ENCODE measurements at places on chromosomes 5 and 9.
A peak's percentile ranks its signal among the peaks of the same experiment; 100 is the strongest.

DNA sequence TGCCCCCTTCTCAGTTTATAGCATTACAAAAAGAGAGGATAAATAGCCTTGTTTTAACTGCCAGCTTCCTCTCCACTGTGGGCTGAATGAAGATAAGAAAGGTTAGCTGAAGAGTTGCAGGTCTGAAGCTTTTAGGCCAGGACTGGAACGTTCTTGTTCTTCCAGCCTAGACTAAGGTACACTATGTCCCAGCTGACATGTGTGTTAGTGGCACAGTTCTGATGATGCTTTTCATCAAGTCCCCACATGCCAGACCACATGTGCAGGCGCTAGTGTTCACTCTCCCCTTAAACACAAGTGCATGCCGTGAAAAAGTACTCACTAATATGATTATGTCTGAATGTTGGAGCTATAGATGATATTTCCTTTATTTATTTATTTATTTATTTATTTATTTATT is 40.7 kb downstream of the STXBP1 start:
- DNase-seq, result no peak

GRCh38 chr5:14270209-14270702 is 127.1 kb downstream of the TRIO start:
- DNase-seq, result no peak

GRCh38 chr9:119003882-119004617 is 365.2 kb downstream of the BRINP1 start:
- DNase-seq, result no peak

DNA sequence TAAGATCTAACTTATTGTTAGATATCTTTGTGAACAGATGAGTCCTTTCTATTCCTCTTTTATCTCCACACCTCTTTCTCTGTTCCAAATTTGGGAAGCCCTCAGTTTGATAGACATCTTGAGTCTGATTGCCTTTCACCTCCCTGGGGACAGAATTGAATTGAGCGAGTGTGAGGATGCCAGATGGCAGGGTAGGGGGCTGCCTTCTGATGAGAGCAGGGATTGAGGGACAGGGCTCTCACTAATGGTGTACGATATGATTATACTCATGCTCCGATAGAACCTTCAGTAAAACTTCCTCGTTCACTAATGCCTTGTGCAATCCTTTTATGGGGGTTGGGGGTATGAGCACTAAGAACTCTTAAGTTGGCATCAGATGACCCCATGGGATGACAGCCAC is 172.1 kb upstream of the DAP start:
- no peak for DNase-seq

- no peak for DNase-seq
Observed at GRCh38 chr9:133996531-133997520, 4.7 kb upstream of the VAV2 start.

DNA sequence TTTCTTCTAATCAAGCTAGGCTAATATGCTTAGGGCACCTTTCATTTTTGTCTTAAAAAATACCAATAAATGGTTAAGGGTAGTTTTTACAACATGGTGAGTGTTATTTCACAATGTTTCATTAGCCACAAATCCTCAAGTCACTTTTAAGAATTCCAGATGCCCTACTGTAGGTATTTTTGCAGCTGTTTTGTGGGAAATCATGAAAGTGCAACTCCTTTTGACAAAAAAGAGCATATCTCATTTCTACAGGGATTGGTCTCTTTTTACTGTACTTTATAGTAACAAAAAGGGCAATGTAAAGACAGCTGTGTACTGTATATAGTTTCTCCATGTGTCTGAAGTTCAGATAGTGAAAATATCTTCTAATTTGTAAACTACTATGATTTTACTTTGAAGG is 28.3 kb upstream of the GAS1 start:
- DNase-seq, result no peak

GRCh38 chr9:126980231-126980630 is 65.6 kb downstream of the RALGPS1 start:
- no peak for DNase-seq

DNA sequence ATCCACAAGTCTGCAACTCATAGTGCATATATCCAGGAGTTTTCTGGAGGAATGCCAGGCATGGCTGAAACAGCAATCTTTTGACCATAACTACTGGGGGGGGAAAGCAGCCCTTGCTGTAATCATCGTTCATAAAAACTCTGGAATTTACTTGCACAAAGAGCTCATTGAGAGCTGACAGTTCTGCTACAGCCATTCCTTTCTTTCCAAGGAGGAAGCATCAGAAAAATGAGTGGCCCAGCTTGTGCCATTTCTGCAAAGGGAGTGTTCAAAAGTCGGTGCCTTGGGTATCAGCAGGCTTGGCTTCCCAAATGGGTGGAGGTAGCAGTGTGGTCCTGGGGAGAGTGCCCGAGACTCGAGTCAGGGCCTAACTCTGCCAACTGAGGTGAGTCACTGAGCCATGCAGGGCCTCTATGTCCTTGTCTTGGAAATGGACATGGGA is 101.5 kb downstream of the GCNT1 start:
- no peak for DNase-seq

GRCh38 chr5:17898766-17899165 is 264.5 kb downstream of the TAF11L14 start:
- DNase-seq, result no peak

DNA sequence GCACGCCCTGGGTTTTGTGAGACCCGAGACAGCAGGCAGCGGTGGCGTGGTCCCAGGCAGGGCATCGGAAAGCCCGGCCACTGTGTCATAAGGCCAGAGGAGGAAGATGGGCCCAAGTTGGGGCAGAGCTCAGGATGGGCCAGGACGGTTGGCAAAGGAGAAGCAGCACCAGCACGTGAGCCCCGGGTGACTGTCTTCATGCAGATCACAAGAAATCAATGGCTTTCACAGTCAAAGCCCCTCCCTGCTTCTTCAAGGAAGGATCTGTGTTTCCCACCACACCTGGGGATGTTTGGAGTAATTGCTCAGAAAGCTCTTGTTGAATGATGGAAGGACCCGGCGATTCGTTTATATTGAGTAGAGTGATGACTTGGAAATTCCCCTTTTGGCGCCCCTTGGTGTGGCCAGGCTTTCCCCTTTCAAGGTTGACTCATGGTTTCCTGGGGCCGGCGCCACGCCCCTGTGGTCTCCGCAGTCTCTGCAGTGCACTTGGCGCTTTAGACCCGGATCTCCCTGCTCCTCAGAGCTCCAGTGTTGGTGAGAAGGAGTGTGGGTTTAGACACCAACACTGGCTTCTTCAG is 52.1 kb downstream of the IL31RA start:
- peak; percentile 85 for DNase-seq

- no peak for DNase-seq
Observed at GRCh38 chr9:1759771-1760300, 255.3 kb upstream of the SMARCA2 start.

DNA sequence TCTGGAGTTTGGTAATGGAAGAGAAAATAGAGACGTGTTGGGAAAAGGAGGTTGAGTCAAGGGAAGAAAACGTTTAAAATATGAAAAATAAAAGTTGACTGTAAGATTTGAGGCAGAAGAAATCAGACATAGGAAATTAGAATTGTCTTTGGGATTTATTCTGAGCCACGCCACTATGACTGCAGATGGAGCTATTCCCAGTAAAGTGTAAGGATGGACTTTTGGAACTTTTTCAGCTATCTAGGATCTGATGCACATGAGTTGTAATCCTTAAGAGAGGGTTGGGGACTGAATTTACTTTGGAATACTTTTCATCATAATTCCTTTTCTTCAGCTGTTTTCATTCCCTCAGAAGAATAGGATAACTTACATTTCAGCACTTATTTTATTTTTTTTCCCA is 336.7 kb downstream of the FAM170A start:
- no peak for DNase-seq

- no peak for DNase-seq
Observed at GRCh38 chr9:129567329-129567728, 53.6 kb downstream of the C9orf50 start.

DNA sequence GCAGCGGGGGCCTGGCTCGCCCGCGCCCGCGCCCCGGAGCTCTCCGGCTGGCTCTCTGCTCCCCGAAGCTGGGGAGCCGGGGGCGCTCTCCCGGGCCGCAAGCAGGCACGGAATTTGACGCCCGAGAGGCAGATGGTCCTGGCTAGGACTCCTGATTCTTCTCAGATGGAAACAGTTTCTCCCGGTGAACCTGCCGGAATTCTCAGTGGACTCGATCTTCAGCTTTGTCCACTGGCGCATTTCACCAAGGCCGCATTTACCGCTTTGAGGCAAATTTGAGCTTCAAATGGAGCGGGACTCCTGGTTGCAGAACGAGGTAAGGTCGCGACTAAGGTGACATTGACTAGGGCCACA is 305.7 kb upstream of the KCNN2 start:
- DNase-seq, result no peak

GRCh38 chr5:89728750-89729149 is 680.8 kb downstream of the CETN3 start:
- no peak for DNase-seq

- DNase-seq, result no peak
Observed at GRCh38 chr5:60143942-60144549, 250.5 kb upstream of the PDE4D start.

DNA sequence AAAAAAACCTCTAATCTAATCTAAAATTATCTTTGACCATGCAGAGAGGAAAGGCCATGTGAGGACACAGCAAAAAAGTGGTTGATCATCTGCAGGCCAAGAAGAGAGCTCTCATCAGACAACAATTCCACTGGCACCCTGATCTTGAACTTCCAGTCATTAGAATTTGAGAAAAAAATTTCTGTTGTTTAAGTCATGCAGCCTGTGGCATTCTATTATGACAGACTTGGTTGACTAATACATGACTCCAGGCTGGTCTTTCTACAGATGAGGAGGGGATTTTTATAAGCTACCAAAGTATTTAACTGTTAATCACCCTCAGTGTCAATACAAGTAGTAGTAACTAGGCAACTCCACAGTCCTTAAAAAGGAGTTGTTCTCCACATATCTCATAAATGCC is 358.5 kb upstream of the RGMB start:
- DNase-seq, result no peak

GRCh38 chr5:16922430-16922829 is 13.7 kb downstream of the MYO10 start:
- DNase-seq, result no peak

DNA sequence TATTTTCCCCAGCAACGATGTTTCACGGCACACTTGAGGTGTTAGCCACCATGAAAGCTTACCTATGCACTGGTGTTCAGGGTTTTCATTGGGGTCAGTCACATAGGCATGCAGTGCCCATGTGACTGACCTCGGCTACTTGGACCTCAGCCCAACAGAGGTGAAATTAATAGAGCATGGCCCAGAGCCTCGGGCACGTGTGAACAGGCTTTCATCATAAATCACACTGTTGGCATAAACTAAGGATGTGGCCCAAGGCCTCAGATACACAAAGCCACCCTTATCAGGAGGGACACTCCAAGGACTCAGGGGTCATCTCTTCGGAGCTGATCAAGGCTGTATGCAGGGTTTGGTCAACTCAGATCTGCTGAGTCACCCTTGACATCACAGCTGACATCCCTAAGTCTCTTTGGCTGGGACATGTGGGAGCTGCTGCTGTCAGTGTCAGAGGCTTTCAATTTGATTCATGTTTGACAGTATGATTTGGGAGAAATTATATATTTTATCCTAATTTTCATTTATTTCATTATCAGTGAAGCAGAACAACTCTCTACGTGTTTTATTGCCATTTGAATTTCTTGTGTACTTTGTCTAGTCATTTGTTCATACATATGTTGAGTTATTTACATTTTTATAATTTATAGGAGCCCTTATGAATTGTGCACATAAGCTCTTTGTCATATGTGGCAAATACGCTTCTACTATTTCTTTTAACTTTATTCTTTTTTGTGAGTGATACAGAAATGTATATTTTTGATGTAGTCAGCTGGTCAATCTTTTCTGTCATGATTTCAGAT is 59.7 kb upstream of the ANKRD33B start:
- no peak for DNase-seq

- DNase-seq, result peak; percentile 91
Observed at GRCh38 chr9:92325269-92325990, at the start of the genes CENPP and NOL8. Gene CENPP, plus strand, starts transcription at chr9:92325953. Gene NOL8, minus strand, starts transcription at chr9:92325350. Its CDS starts 1,189 bp downstream, at chr9:92324161.

DNA sequence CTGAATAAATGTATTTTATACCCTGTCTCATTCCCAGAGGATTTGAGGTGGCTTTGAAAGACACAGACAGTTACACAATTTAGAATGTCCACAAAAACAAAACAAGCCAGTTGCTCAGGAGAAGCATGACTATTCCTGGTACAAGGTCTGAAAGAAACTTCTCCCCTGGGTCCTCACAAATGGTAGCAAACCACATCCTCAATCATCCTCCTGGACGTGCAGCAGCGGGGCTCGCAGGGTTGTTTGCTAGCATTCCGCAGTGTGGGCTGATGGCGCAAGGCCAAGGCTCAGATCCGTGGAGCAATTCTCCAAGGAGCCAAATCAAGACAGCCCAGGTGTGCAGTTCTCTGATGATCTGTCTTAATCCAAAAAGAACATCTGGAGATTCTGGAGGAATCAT is 210.3 kb downstream of the ACTL7B start:
- no peak for DNase-seq

GRCh38 chr9:127921557-127922120 is 4.8 kb upstream of the ST6GALNAC4 start:
- peak; percentile 74 for DNase-seq

GRCh38 chr9:98867429-98868168 is 60.1 kb downstream of the GALNT12 start:
- no peak for DNase-seq

- no peak for DNase-seq
Observed at GRCh38 chr9:87781331-87781730, 55.4 kb downstream of the CTSL start.
